ENCODE measurements at places on chromosomes 3 and 15.

GRCh38 chr3:94928921-94929320, 866.1 kb downstream of the NSUN3 start:
- DNase-seq = no peak

GRCh38 chr15:76664895-76665294, 240.2 kb downstream of the SCAPER start:
- DNase-seq = no peak

DNA sequence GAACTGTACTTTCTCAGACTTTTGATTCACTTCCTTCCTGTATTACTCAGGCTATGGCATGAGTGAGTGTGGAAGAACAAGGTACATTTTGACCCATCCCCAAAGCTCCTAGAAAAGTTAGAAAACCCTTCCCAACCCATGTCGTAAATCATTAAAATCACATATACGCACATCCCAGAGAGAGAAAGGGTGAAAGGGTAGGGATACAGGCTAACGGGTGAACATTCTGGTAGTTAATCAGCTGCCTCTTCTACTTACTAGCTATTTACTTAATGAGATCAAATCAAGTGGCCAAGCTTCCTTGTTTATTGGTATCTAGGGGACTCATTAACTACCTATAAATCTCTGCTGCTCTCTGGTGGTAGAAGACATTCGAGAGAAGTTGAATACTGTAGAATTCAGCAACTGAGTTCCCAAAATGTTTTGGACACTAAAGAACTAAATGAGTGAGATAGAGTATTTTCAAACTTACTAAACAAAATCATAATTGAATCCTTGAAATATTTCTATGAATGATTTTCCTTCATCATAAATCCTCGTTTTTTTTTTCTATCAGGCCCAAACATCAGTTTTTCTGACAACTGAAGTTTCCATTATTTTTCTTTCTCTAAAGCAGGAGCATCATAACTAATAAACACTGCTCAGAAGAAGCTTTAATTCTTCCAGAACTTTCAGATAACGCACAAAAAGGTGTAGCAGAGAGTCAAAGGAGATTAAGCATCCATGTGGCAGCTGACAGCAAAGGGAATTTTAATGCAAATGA, 124.2 kb downstream of the IMPG2 start:
- peak; percentile 42 for DNase-seq

- DNase-seq = no peak
Observed at GRCh38 chr3:18840535-18841137, 307.7 kb upstream of the KCNH8 start.

- DNase-seq = no peak
Observed at GRCh38 chr3:53830944-53831343, 15.3 kb downstream of the CHDH start.

- no peak for DNase-seq
Observed at GRCh38 chr3:20104167-20104661, 64.0 kb downstream of the KAT2B start.

GRCh38 chr3:53938645-53939044, 47.0 kb upstream of the SELENOK start:
- peak; percentile 20 for DNase-seq

DNA sequence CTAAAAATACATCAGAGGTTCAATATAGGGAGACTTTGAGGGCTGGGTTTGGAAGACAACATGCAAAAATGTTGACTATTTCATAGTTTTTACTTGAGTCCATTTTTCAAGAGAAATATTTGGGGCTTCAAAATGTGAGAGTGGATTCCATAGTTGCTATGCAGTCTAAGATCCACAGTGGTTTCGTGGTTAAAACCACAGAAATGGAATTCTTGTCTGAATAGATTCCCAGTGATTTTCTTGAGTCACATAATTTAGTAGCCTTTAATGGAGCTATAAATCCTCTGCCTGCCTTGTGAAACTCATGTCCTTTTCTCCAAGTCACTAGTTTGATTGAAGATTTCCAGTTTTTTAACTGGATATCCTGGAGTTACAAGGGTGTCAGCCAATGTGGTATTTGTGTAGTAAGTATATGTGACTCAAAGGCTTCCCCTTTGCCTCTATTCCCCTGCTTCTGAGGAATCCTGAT, 94.7 kb upstream of the RBMS3 start:
- peak; percentile 96 for DNase-seq

DNA sequence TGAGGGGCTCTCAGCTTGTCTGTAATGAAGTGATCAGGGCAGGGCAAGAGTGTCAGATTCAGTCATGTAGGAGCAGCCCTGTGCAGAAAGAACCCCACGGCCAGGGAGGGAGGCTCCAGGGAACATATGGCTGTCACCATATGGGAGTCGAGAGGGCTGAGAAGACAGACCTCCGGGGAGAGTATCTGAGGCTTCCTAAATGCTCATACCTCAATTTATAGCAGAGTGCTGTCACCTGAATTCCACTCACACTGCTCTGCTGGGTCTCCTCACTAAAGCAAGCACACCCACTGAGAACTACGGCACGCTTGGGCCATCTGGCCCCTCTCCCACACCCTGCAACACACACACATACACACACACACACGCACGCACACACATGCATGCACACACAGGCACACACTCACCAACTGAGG, 92.3 kb upstream of the TJP1 start:
- DNase-seq = no peak

- no peak for DNase-seq
Observed at GRCh38 chr3:90080988-90081387, 973.6 kb downstream of the EPHA3 start.

DNA sequence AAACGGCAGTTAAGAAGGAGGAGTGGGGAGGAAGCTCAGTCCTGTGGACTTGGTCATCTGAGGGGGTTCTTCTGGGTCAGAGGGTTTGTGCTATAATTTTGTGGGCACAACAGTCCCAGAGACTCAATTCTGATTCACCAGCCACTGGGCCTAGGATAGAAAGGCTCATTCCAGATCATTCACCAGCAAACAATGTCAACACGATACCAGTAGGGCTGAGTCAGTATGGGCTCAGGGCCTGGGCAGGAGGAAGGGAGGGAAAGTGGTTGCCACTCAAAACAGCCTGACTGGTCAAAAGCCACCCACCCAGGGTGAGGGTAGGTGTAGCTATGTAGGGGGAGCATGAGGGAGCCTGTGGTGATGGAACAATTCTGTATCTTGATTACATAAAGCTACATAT, 86.9 kb upstream of the MEX3B start:
- peak; percentile 79 for DNase-seq

DNA sequence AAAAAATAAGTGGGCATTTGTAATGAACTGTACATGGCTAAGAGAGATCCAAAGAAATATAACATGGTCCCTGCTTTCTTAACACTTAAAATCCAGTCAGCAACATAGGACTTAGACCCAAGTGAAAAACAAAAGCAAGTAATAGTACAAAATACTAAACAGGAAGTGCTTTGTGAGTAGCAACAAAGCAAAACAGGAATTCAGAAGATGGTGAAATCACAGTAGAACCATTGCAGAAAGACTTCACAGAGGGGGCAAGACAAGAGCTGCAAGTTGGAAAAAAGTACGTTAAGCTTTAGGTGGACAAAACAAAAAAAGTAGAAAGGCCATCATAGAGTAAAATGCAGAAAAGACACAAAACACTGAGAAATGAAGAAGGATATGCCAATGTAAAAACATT, 116.0 kb downstream of the TBC1D5 start:
- no peak for DNase-seq

GRCh38 chr15:55221090-55222011, 24.6 kb upstream of the RSL24D1 start:
- DNase-seq = peak; percentile 77

- no peak for DNase-seq
Observed at GRCh38 chr15:92495446-92495845, 101.8 kb downstream of the ST8SIA2 start.
